ENCODE measurements at places on chromosomes 2 and 18. TPM values are rescaled to one million over a fixed set of nuclear protein-coding genes. Genes with fewer than 3 reads are reported as not detected.

The ANKRD62 gene
- total RNA-seq, result not detected

The CDCA7 gene
- 77.8 TPM for total RNA-seq

The RTP5 gene
- 0.53 TPM for total RNA-seq

The R3HDM1 gene
- total RNA-seq, result 48.7 TPM

The RRM2 gene
- total RNA-seq, result 355 TPM

The MTLN gene
- total RNA-seq, result 49.3 TPM

The SMYD1 gene
- not detected for total RNA-seq

The CSRNP3 gene
- not detected for total RNA-seq

The AQP12B gene
- total RNA-seq, result not detected

The TNFAIP6 gene
- total RNA-seq, result not detected

The CHST9 gene
- not detected for total RNA-seq

The RBKS gene
- total RNA-seq, result 3.5 TPM

The CNPPD1 gene
- 77.6 TPM for total RNA-seq

The ERLEC1 gene
- 22.2 TPM for total RNA-seq

The MXD1 gene
- 14.3 TPM for total RNA-seq
